ENCODE measurements at places on chromosomes 6 and 20.

DNA sequence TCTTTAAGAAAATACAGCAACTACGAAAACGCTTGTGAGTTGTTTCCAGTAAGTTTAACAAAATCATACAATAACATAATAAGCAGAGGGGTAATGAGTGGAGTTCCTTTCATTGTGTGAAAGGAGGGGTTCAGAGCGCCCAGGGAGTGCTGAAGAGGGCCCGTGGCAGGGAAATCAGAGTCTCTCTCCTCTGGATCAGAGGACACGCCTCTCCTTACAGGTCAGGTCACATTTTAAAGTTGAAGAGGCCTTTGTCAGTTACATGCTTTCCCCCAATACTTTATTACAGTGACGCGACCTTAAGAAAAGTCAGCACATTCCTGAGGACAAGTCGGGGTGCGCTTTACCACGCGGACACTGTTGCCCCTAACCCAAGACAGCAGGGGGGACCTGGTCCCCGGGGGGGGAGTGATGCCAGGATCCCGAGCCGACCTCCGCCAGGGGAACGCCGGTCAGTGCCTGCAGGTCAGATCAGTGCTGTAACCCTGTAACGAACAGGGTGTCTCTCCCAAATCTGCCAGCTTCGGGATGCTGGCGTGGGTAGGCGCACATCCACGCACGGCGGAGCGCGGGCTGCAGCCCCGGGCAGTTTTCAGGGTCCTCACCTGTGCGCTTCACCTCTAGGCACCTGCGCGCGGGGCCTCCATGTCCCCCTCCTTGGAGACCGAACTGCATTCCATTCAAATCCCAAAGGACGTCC lies 848 bp downstream of the DACT2 start:
- DNase-seq = no peak

GRCh38 chr6:127547904-127548649 lies 28.9 kb upstream of the C6orf58 start:
- no peak for DNase-seq

DNA sequence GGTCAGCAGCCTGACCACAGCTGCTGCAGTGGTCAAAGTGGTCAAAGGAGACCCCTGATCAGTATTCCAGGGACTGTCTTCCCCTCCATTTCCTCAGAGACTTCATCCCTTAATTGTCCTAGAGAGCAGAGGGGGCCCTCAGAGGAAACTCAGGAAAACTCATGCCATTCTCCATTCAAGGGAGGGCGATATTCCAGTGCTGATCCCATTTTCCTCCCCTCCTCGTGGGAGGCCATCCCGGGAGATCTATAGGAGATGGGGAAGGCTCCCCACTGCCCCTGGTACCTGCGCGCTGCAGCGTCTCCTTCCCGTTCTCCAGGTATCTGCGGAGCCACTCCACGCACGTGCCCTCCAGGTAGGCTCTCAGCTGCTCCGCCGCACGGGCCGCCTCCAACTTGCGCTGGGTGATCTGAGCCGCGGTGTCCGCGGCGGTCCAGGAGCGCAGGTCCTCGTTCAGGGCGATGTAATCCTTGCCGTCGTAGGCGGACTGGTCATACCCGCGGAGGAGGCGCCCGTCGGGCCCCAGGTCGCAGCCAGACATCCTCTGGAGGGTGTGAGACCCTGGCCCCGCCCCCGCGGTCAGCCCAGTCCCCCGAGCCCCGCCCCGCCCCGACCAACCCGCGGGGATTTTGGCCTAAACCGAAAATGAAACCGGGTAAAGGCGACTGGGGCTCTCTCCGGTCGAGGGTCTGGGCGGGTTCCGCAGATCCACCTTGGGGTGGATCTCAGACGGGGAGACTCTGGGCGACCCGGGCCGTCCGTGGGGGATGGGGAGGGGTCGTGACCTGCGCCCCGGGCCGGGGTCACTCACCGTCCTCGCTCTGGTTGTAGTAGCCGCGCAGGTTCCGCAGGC lies 878 bp downstream of the HLA-C start:
- DNase-seq = peak; percentile 66

DNA sequence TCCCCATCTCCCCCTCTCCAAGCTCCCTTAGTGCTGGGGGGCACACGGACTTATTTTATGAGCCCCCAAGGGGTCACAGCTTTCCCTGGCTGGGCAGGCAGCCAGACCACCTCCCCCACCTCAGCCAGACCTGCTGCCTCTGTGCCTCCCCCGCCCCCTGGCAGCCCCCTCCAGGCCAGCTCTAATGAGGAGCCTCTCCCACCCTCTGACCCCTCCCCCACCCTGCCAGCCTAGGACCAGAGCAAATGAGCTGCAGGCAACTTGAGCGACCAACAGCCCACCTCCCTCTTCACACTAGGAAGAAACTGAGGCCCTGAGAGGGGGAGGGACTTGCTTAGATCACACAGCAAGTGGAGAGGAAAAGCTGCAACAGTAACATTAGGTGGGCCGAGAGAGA lies 1.9 kb downstream of the GDF5 start:
- no peak for DNase-seq

- DNase-seq = no peak
Observed at GRCh38 chr6:30554962-30555815, 1.1 kb downstream of the GNL1 start.

- no peak for DNase-seq
Observed at GRCh38 chr20:62201173-62202082, 18.6 kb downstream of the MTG2 start.

DNA sequence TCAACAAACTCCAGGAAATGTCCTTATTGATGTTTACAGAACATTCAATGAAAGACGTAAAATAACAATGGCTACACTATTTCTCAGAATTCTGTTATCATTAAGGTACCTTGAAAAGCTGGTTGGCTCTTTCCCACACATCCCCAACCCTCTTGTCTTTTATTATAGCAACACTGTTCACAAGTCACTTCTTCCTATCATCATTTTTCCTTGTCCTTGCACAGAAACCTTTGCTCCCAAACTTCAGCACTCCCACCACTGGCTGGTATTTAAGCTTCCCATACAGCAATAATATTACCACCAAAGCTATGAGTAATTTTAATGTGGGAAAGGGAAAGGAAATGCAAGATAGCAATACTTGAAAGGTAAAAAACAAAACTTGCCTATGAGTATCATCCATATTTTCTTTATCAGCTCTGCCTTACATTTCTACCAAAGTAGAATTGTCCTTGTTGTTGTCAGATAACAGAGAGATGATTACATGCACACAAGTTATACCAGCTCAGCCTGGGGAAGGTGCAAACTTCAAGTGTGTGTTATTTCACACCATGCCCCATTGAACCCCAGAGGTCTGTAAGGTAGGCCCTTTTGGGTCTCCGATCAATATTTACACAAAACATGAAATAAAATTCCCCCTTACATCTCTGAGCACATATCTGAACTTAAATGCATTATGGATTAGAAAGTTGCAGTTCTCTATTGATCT lies 32.2 kb downstream of the ARHGAP18 start:
- no peak for DNase-seq

GRCh38 chr6:44255871-44256774 lies 1.2 kb downstream of the SLC35B2 start:
- no peak for DNase-seq

DNA sequence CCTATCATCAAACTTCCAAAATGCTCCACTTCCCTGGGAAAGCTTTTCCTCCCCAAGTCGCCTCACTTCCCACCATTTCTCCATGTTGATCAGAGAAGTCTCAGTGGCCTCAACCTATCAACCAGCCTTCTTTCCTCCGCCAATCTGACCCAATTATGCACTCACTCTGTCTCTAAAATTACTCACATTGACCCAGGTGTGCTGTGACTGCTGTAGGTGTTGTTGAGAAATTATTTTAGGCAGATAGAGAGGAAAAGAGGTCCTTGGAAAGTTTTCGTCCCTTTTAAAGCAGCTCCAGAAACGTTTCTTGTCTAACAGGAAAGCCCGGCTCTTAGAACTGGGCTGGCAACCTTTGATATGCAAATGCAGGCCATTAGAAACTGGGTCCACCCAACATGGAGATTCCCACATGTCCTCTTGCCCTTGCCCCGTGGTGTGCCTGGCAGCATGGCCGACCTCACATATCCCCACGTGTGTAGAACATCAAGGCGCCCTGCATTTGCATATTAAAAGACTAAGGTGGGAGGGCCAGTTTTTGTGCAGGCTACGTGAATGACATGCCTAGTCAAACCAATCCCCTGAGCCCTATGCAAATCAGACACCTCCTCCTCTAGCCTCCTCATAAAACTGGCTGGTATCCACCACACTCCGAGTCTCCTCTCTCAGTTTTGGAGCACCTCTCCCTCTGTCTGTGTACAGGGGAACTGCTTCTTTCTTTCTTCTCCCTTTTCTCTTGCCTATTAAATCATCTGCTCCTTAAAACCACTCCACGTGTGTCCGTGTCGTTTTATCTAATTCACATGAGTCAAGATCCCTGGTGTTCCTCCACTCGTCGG lies 12.9 kb downstream of the IPCEF1 start:
- DNase-seq = no peak

GRCh38 chr6:36115412-36115811 lies 14.9 kb upstream of the MAPK13 start:
- DNase-seq = no peak

DNA sequence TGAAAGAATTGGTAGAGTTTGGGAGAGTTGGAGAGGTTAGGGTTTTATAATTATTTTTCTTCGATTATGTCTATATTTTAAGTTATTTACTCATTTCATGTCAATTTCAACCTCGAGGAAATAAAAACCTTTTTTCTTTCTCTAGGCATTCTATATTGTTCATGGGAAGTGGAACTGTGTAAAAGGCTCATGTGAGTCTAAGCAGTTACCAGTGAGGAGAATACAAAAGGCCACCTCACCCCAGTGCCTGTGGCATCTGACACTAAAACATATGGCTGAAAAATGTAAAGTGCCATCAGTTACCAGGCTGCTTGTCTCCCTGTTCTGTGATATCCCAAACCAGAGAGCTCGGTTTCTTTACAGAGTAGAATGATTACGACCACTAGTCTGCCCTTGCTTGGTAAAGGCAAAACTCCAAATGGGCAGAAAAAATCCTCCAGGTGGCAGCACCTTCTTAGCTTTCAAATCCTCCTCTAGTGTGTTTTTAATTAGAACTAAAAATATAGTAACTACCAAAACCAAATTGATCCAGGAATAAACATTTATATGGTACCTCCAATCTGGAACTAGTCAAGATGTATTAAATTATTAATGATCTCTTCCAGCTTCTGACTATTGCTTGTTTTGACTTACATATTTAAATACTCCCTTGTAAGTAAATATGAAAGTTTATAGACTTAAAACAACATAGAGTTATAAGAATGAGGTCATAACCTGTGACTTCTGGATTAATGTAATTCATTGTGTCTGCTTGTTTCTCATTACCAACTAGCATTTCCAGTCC lies 122.6 kb upstream of the MCHR2 start:
- no peak for DNase-seq

DNA sequence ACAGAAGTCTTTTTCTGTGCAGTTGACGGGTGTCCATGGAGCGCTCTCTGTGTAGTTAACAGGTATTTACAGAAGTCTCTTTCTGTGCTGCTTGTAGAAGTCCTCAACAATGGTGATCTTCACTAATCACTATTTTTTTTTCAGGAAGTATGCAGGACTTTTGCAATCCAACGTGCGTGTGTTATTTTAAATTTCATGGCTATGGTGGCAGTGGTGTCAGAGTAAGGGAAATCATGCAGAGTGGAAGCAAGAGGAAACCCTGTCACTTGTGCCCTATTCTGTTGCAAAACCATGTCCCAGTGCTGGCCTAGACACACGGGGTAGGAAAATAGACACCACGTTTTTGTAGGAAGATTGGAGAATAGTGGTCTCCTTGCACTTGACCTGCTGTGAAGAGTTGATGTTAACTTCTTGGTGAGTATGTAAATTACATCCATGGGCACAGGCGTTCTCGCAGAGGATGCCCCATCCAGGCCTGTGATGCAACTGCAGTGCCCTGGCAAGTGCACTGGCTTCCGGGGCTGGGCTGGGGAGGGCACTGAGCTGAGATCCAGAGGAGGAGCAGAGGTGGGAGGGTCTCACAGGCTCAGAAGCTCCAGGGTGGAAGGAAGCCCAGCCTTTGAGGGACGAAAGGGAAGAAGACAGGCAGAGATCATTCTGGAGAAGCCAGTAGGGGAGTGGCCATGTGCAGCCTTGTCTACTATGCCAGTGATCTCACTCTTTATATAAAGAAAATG lies 146.5 kb downstream of the SYCP2 start:
- no peak for DNase-seq

DNA sequence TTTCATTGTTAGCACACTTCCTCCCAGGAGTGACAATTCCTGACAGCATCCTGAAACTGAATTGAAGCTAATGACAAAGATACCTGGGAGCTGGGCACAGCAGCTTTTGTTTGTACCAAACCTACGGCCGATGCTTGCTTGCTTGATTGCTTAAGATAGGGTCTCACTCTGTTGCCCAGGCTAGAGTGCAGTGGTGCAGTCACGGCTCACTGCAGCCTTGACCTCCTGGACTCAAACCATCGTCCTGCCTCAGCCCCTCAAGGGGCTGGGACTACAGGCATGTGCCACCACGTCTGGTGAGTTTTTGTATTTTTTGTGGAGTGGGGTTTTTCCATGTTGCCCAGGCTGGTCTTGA lies 84.7 kb upstream of the SCP2D1 start:
- no peak for DNase-seq

DNA sequence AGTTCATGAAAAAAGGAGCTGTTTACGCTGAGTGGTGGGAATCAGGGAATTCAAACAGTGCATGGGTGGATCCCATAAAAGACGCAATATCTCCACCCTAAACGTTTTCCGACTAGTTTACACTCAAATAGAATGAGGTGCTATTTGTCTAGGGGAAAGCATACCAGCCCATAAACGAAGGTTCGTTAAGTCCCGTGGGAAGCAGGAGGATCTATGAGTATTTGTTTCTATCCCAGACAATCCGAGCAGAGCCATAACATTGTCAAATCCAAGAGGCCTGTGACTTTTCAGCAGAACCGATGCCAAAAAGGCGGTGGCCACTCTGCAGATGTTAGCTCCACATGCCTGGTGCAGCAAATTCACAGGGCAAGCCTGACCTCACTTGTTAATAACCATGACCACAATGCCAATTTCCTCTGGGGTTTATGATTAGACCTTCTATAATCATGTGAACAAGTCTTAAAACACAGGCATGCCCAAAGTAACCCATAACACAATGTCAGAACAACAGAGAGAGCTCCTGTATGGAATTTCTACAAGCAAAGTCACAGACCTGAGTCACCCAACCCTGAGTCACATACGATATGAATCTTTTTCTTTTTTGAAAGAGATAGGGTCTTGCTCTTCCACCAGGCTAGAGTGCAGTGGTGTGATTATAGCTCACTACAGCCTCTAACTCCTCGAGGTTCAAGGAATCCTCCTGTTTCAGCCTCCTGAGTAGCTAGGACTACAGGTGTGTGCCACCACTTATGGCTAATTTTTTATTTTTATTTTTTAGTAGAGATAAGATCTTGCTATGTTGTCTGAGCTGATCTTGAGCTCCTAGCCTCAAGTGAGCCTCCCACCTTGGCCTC lies 123.3 kb downstream of the KIF13A start:
- no peak for DNase-seq

DNA sequence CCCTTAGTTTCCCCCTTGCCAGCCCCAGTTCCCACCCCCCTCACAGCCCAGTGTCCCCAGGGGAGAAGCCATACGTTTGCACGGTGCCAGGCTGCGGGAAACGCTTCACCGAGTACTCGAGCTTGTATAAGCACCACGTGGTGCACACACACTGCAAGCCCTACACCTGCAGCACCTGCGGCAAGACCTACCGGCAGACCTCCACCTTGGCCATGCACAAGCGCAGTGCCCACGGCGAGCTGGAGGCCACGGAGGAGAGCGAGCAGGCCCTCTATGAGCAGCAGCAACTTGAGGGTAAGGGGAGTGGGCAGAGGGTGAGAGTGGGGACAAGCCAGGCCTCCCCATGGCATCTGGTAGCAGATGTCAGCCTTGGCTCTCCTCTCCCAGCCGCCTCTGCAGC lies 5.1 kb upstream of the DEF6 start:
- DNase-seq = no peak
